Gastroesophageal sphincter (tissue), 4 donors: ENCODE measurements at places on chromosomes 13 and 19.

DNA sequence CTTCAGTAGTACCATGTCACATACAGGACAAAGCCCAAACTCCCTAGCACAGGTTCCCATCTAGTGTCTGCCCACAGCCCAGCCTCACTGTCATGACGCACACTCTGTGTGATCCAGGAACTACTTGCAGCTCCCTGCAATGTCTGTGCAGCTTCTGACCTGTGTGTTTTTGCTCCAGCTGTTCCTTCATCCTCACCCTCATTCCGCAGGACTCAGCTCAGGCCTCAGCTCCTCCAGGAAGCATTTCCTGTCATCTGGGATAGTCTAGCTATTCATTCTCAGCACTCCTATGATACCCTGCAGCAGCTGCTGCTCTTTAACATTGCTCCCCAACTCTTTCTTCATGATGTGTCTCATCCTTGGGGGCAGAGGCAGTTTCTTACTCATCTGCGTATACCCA lies 56.1 kb downstream of the ENOX1 start:
- peak; percentile 55 for ATAC-seq

- ATAC-seq = no peak
Measured at GRCh38 chr19:47018923-47019322, 714 bp upstream of the NPAS1 start.

GRCh38 chr13:57877601-57878000 lies 246.1 kb downstream of the PCDH17 start:
- no peak for ATAC-seq

DNA sequence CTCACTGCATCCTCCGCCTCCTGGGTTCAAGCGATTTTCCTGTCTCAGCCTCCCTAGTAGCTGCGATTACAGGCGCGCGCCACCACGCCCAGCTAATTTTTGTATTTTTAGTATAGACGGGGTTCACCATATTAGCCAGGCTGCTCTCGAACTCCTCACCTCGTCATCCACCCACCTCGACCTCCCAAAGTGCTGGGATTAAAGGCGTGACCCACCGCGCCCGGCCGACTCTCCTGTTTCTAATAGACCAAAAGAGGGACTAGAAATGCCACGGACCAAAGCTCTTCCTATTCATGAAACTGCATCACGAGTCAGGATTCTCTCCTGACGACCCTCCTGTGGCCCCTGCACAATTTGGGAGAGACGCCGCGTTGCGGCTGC lies 563 bp downstream of the ZNF43 start:
- no peak for ATAC-seq

GRCh38 chr19:19049406-19049805 lies 14.4 kb upstream of the SLC25A42 start:
- no peak for ATAC-seq

DNA sequence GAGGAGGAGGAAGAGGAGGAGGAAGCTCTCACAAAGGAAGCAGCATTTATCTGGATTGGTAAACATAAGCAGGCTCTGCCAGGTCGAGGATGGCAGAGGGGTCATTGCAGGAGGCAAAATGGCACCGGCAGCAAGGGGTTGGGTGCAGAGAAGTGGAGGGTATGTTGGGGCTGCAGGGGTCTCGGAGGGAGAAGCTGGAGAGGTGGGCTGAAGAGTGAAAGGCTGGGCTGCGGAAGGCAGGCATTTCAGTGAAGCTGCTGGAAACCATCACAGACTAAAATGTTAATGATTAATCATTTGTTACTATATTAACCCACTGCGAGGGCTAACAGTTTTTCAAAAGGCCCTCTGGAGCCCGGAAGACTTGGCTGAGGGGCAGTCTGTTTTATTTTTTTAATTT lies 24.6 kb downstream of the TPT1 start:
- no peak for ATAC-seq

GRCh38 chr19:38378866-38379265 lies 4.5 kb downstream of the PSMD8 start:
- no peak for ATAC-seq

- no peak for ATAC-seq
Measured at GRCh38 chr19:51060973-51061372, 3.9 kb downstream of the KLK13 start.

DNA sequence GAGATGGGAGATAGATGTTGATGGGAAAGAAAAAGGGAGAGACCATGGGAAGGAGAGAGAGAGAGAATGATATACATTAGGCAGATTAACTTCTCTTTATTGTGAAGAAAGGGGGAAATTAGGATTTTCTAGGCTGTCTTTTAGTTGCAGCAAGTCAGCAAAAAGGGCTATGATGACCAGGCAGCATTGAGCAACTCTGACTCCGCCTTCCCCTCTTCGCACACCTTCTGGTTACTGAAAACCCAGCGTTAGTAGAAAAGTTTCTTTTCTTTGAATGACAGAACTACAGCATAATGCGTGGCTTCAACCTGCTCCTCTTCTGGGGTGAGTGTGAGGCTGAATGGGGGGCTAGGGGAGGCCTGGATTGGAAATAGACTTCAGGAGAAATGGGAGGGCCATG lies at the start of gene ADGRE1:
ADGRE1 (plus strand) TSS at position 264 of the 400 bp plus-strand sequence; CDS start at position 294, 30 bp downstream.
- no peak for ATAC-seq

DNA sequence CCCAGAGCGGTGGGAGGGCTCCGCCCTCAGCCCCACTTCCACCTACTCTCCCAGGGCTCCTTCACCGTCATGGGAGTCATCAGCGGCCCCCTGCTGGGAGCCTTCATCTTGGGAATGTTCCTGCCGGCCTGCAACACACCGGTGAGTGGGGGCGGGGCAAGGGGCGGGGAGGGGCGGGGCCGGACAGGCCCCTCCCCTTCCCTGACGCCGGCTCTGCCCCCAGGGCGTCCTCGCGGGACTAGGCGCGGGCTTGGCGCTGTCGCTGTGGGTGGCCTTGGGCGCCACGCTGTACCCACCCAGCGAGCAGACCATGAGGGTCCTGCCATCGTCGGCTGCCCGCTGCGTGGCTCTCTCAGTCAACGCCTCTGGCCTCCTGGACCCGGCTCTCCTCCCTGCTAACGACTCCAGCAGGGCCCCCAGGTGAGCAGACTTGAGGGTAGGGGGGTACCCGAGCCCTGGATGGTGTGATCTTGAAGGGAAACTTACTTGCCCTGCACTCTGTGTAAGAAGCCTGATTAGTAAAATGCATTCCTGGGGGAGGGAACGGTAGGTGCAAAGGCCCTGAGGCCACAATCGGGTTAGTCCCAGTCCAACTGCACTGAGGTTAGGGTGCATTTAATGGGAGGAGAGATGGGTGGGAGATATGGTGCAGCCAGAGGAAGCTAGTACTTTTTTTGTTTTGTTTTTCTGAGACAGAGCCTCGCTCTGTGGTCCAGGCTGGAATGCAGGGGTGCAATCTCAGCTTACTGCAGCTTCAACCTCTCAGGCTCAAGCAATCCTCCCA lies 12.1 kb downstream of the SLC5A5 start:
- ATAC-seq = no peak

DNA sequence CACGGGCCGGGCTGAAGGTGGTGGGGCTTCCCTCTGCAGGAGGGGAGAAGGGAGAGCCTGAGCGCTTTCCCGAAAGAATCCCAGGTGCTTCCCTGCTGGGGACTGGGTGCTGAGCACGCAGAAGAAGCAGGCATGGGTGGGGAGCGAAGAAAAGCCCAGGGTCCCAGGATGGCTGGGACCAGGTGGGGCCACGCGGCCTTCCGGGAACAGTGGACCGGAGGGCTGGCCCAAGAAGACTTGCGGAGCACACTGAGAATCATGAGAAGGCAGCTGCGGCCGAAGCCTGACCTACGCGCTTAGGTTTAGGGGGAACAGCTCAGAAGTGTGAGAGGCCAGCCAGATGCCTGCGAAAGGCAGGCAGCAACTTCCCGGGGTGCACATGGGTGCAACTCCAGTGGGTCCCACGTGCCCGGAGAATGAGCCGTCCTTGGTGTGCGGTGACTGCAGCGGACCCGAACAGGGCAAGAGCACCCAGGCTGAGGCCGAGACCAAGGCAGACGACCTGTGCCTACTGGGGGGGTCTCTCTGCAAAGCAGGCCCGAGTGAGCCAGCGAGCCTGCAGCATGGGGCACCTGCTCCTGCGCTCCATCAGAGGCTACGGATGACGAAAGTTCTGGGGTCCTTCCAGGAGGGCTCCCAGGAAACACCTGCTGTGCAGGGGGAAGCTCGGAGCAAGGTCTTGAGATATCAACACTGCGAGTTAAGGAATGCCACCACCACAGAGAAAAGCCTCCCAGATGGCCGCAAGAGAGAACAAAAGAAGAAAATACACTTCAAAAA lies 52.4 kb downstream of the MLLT1 start:
- ATAC-seq = no peak

DNA sequence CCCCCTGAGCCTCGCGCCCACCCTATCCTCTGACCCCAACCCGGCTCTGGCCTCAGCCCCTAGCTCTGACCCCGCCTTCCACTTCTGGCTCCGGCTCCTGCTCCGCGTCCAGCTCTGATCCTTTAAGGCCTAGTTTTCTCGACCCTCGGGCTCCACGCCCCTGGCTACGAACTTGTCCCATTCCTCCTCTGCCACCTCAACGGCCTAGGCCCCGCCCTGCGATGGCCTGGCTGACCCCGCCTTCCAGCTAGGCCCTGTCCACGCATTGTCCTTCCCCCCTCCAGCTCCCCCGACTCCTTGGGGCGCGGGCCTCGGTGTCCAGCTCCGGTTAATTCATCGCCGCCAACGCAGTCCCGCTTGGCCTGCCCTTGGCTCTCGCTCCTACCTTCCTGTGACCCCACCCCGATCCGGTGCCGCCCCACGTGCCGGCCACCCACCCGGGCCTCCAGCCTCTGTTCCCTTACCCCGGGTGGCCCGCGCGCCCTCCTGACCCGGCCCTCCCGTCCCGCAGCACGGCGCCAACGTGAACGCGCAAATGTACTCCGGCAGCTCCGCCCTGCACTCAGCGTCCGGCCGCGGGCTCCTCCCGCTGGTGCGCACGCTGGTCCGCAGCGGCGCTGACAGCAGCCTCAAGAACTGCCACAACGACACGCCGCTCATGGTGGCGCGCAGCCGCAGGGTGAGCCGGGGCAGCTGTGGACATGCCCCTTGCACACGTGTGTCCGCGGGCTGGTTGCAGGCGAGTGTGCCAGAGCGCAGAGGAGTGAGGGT lies 9.4 kb downstream of the BCL3 start:
- ATAC-seq = peak; percentile 63

GRCh38 chr13:109728791-109729731 lies 57.3 kb downstream of the IRS2 start:
- ATAC-seq = no peak

DNA sequence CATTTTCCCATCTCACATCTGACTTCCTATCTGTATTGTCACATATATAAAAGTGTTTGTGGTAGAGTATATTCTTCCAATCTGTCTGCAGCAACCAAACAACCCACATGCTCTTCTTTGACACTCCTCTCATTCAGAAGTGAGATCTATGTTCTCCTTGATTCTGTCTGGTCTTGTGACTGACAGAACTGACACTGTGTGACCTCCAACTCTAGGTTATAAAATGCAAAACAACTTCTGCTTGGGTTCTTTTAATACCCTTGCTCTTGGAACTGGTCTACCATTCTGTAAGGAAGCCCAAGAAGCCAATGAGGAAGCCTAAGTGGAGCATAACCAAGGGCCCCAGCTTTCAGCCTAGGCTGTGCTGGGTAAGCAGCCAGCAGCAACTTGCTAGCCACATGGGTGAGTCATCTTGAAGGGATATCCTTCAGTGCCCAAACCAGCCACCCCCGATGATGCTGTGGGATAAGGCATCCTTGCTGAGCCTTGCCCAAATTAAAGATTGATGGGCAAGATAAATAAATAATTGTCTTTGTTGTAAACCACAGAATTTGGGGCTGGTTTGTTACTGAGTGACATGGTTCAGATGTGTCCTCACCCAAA lies 18.4 kb upstream of the ITM2B start:
- no peak for ATAC-seq

- ATAC-seq = no peak
Measured at GRCh38 chr13:94315188-94315587, 164.3 kb downstream of the DCT start.

- ATAC-seq = peak; percentile 28
Measured at GRCh38 chr13:26760832-26761582, 421 bp upstream of the GPR12 start.

DNA sequence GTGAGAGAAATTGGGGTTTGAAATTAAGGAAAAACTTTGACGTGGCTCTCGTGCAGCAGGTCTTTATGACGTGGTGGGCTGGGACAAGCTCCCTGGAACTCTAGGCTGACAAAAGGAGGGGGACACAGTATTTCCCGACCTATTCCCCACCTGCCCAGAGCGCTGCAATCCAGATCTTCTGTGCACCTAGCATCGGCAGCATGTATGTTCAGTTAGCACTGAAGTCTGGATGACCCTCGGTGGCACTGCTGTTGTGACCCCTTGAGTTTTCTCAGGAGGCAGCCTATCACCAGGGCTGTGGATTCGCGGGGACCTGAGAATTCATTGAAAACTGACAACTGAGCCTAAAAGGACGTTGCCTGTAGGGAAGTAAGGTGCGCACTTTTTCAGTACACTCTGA lies 9.1 kb upstream of the ZNF536 start:
- no peak for ATAC-seq

GRCh38 chr13:22091971-22092300 lies 421.1 kb downstream of the FGF9 start:
- no peak for ATAC-seq

- no peak for ATAC-seq
Measured at GRCh38 chr19:49552749-49553148, 24.9 kb downstream of the RCN3 start.

GRCh38 chr19:4059453-4059871 lies 7.2 kb downstream of the ZBTB7A start:
- no peak for ATAC-seq

- ATAC-seq = no peak
Measured at GRCh38 chr19:13428352-13428751, 77.9 kb downstream of the CACNA1A start.

GRCh38 chr19:16564842-16565241 lies 7.4 kb downstream of the SLC35E1 start:
- ATAC-seq = no peak

GRCh38 chr13:110484290-110485048 lies 77.1 kb downstream of the RAB20 start:
- ATAC-seq = no peak

GRCh38 chr19:46717716-46718143 lies 816 bp upstream of the PRKD2 start:
- ATAC-seq = no peak

GRCh38 chr13:93736081-93736480 lies 509.5 kb downstream of the GPC6 start:
- no peak for ATAC-seq

DNA sequence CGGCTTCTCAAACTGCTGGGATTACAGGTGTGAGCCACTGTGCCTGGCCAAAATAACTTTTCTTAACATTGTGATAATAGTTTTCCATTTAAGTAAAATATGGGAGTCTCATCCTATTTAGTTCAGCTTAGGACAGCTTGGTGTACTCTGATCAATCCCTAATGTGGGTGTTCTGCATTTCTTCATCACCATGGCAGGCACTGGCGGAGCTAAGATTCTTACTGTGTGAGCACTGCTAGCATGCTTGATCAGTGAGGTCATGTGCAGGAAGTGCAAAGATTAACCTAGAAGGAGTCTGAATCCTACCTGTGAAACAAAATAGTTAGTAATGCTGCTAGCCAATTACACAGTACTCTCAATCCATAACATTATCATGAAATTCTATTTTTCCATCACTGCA lies 1684.2 kb upstream of the SLC10A2 start:
- ATAC-seq = no peak

DNA sequence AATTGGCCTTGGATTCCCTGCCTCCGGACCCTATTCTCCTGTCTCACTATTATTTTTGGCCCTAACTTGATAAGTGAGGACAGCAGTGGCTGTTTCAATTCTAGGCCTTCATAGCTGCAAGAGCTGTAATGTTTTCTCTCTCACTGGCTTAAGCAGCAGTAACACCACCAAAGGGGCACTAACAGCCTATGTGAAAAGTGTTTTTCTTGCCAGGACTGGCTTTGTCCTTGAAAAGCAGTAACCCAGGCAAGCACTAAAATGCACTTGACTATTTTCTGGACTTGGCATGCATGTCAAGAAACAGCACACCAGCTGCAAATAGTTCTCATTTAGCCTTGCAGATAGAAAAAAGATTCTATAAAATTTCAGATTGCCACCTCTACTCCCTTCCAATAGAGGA lies 9.3 kb upstream of the FBXL3 start:
- ATAC-seq = no peak
